Adrenal gland (tissue), 19 donors: ENCODE measurements at places on chromosomes 3 and 15. TPM values are rescaled to one million over a fixed set of nuclear protein-coding genes. Genes with fewer than 3 reads are reported as not detected.

Gene ALPK3
- 15.3 TPM for total RNA-seq

Gene PPM1M
- total RNA-seq: 10.5 TPM

Gene C3orf85
- not detected for total RNA-seq

Gene GOLGA6D
- not detected for total RNA-seq

Gene DZIP1L
- 7.2 TPM for total RNA-seq

Gene FBXW12
- total RNA-seq: not detected

Gene PXYLP1
- total RNA-seq: 9.1 TPM

Gene LRRK1
- 9.9 TPM for total RNA-seq

Gene DUOX2
- 3.0 TPM for total RNA-seq

Gene XCR1
- total RNA-seq: under 0.01 TPM

Gene ASB14
- 0.17 TPM for total RNA-seq

Gene LTK
- total RNA-seq: 0.39 TPM

Gene ZDHHC19
- 11.4 TPM for total RNA-seq

Gene GALNT15
- total RNA-seq: 16.0 TPM

Gene MAGI1
- total RNA-seq: 18.9 TPM

Gene SPINT1
- total RNA-seq: 3.2 TPM

Gene PCYT1A
- total RNA-seq: 91.5 TPM

Gene SLTM
- total RNA-seq: 48.8 TPM

Gene SLC28A2
- total RNA-seq: 0.17 TPM

Gene SH3GL3
- not detected for total RNA-seq

Gene CLDN16
- 0.69 TPM for total RNA-seq

Gene TOPAZ1
- not detected for total RNA-seq

Gene MUSTN1
- 2.7 TPM for total RNA-seq

Gene NEO1
- total RNA-seq: 16.7 TPM

Gene TM4SF4
- total RNA-seq: not detected

Gene MESP2
- 0.55 TPM for total RNA-seq

Gene SIDT1
- 3.1 TPM for total RNA-seq

Gene ISY1
- total RNA-seq: 23.5 TPM

Gene MRPS11
- 49.8 TPM for total RNA-seq

Gene CPNE4
- 7.5 TPM for total RNA-seq
